ENCODE measurements at places on chromosomes 6 and 20.

DNA sequence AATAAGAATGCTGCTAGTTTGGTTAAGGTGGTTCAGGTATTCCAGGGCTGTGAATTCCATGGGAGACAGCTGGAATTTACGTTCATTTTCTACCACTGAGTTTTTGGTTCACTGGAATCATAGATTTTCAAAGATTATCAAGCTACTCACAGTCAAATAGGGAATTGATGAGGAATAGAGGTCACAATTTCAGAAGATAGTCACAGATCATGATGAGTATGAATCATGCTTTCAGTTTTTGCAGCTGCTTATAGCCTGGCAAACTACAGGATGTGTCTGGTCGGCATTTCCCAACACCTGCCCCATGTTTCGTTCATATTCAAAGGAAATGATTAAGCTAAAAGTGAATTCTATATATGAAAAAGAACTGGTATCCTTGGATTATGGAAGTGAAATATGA, 58.7 kb downstream of the BCKDHB start:
- no peak for DNase-seq

DNA sequence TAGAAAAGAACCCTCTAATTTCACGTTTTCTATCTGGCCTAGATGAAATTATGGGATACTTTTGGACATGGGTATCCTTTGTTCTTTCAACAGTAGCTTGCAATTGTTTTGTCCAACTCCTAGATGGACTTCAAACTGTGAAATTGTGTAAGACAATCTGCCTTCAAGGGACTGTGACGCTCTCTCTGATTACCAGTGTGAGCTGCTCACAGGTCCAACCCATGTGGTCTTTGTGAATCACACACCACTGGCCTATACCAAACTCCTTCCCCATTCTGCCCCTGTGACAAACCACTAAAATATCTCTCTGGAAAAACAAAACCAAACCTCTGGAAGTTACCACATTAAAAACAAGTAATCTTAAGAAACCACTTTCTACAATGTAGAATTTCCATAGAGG, 59.5 kb downstream of the NINL start:
- DNase-seq, result no peak

GRCh38 chr6:41255638-41256246, 27.6 kb downstream of the TREML4 start:
- DNase-seq, result no peak

DNA sequence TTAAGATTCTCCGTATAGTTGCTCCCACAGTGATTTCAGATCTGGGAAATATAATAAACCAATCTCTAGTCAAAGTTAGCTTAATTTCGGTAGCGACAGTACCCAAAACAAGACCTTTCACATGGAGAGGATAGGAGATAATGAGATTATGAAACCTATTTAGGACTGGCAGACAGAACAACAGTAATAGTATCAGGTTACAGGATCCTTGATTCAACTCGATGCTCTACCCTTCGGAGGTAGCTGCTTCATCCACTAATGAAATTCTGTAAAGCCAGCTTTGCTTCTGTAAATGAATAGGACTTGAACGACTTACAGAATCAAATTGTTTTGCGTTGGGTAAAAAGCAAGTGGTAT, 534 bp upstream of the AKIRIN2 start:
- DNase-seq, result no peak

- DNase-seq, result no peak
Observed at GRCh38 chr6:73145690-73146089, 79.6 kb downstream of the KHDC1L start.

GRCh38 chr6:30720738-30721197, 616 bp downstream of the TUBB start:
- DNase-seq, result peak; percentile 90

DNA sequence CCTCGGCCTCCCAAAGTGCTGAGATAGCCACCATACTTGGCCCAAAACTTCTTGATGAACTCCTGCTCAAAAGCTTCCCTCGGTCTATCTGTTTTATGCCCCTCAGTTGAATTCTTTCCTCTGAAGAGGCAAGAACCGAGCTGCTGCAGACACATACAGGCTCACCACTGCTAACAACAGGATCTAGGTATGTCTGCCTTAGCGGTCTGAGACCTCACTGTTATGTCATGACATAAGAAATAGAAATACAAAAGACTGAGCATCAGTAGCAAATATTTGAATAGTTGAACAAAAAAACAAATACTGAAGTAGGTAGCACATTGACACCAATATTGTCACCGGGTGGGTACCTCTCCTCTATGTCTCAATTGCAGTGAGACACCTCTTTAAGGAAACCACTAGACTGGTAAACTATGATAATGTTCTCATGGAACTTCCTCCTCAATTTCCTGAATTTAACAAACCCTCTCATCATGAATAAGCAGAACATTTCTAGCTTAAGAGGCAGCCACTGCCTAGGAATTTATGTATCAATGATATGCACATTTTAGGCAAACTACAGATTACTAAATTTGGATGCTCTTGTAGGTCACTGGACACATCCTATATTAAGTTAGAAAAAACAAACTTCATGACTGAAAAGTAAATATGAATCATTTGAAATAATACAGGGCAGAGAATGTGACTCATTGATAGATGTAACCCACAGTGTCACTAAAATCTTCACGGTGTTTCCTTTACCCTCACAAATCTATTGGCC, 9.4 kb upstream of the STXBP5 start:
- no peak for DNase-seq

GRCh38 chr20:39326050-39326449, 363.9 kb downstream of the DHX35 start:
- no peak for DNase-seq

DNA sequence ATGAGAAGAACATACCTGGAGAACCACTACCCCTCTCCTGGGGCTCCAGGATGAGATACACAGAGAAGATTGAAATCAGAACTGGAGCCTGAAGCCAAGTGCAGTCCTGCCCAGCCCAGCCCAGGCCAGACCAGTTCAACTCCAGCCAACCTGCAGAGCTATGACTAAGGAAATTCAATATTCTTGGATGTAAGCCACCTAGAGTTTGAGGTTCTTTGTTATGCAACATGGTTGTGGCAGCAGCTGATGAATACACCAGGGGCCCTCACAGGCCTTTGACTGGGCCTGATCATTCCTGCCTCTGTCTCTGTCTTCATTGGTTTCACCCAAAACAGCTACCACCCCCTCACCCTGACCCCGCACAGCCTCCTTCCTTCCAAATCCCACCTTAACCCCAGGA, 167.8 kb downstream of the LRFN2 start:
- DNase-seq, result no peak

- DNase-seq, result no peak
Observed at GRCh38 chr6:155974811-155975323, 519.2 kb upstream of the NOX3 start.

- peak; percentile 15 for DNase-seq
Observed at GRCh38 chr6:15672818-15673217, 10.0 kb upstream of the DTNBP1 start.

DNA sequence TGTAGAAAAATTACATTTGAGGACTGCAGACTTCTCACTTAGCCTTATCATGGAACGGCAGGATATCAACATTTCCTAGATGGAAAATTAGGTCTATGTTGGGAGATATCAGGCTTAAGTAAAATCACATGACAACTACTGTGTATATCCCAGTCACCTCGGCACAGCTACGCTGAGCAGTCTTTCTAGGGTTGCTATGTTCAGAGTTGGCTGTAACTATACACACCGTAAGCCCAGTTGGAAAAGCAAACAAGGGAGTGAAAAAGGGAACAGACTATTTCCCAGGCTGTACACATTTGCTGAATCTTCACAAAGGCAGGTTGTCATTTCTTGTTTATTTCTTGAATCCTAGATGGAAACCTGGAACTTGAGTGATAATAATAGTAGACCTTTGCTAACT, 80.7 kb upstream of the PTPRK start:
- DNase-seq, result no peak

GRCh38 chr6:152957796-152958195, 25.0 kb downstream of the FBXO5 start:
- DNase-seq, result no peak

GRCh38 chr6:105909106-105909505, 177.0 kb upstream of the PRDM1 start:
- no peak for DNase-seq

GRCh38 chr6:163083141-163083540, 331.4 kb upstream of the QKI start:
- DNase-seq, result no peak

GRCh38 chr6:104771258-104771832, 88.4 kb downstream of the HACE1 start:
- peak; percentile 49 for DNase-seq

DNA sequence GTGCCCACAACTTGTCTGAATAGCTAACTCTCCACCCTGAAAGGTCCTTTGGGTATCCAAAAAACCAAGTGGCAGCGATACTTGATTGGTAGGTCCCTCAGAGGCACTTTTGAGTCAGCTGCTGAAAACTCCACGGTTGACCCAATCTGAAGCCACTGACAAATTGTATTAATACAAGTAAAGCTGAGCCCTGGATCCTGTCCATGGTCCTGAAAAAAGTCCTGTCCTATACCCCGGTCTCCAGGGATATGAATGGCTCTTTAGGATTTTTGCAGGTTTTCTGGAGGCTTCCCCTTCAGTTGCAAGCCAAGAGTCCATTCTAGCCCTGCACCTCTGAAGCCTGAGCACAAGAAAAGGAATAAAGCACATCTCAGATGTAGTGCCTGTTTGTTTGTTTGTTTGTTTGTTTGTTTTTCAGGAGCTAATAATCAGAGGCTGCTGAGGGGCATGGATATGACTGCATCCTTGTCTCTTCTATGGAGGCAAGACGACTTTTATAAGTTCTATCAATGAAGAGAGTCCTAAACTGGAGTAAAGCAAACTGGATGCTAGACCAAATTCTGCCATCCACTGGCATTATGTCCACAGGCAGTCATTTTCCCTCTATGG, 1.7 kb upstream of the SLC12A5 start:
- DNase-seq, result no peak

DNA sequence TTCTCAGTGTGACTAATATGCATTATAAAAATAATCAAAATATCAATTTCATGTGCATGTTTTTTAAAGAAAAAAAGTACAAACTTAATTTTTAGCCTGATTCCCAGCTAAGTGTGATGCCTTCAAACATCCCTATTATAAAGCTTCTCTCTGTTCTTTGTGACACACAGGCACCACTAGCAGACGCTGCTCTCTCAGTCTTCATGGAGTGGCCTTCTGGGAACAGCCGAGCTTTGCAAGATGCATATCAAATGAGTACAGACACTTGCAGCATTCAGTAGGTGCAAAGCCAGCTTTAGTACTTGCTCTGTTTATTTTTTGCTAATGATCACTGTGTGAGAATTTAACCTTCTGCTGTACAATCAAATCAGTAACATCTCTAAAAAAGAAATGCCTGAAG, 340.0 kb downstream of the ADGRB3 start:
- peak; percentile 88 for DNase-seq

- peak; percentile 85 for DNase-seq
Observed at GRCh38 chr6:110178626-110179405, 654 bp downstream of the WASF1 start.

GRCh38 chr20:11391591-11391990, 526.1 kb upstream of the BTBD3 start:
- no peak for DNase-seq

GRCh38 chr6:170099387-170099786, 191.5 kb downstream of the DLL1 start:
- no peak for DNase-seq

DNA sequence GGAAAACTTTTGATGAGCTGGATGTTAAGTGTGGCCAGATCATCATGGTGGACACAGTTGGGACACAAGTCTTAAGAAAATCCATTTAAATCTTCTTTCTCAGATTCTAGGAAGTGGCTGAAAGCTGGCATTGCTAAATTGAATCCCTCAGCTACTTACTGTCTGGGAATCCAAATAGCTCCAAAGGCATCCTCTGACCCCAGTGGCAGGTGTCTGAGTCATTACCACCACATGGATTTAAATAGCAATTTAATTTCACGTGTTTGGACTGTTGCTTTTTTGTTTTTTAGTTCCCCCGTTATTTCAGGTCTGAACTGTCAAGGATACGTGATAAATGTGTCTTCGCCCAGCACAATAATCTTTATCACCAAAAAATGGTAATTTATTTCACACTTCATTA, 33.2 kb upstream of the HDGFL1 start:
- DNase-seq, result no peak

DNA sequence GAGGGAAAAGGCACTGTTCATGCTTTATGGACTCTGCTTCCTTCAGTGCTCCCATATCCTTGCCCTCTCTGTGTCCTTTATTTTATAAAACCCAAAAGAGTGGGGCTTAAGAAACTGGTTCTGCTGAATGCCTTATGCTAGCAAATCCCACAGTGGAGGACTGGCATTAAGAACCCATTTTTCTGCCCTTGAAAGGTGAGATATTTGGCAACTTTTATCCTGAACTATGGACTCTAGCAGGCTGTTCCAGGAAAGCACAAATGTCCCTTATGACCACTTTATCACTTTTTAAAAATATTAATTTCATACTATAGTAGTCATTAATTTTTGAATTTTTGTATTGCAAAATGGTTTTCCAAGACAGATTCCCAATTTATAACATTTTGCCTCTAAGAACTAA, 93.3 kb downstream of the ADAT2 start:
- DNase-seq, result no peak

DNA sequence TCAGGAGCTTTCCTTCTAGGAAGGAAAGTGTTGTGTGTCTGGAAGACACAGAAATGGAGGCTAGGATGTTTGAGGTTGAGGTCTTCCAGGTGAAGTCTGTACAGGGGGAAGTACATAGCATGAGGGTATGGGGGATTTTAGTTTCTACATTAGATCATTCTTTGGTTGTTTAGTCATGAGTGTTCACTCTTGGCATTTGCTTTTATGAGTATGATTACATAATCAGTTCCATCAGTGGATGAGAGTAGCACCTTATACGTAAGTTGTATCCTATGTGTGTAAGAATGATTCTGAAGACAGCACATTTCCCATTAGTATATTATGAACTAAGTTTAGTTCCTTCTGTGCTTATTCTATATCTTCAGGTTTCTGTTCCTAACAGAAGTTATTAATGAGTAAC, 1.9 kb downstream of the CDYL start:
- no peak for DNase-seq

DNA sequence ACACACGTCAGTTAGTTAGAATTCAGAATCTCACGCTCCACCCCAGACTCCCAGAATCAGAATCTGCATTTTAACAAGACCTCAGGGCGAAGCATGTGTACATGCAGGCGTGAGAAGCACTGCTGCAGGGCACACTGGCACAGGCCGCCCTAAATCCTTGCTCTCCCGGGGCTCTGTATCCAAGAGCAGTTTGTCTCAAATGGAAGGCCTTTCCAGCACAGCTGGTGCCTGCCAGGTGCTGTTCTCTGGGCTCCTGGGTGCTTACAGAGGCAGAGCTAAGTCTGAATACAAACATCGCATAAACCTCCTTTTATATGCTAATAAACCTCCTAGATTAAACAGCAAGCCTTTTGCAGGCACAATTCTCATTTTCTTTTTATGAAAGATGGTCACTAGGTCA, 119.1 kb upstream of the CD93 start:
- peak; percentile 72 for DNase-seq
